ENCODE measurements at places on chromosomes 12 and 14.

GRCh38 chr14:74985806-74986205 lies 16.9 kb upstream of the EIF2B2 start:
- no peak for DNase-seq

DNA sequence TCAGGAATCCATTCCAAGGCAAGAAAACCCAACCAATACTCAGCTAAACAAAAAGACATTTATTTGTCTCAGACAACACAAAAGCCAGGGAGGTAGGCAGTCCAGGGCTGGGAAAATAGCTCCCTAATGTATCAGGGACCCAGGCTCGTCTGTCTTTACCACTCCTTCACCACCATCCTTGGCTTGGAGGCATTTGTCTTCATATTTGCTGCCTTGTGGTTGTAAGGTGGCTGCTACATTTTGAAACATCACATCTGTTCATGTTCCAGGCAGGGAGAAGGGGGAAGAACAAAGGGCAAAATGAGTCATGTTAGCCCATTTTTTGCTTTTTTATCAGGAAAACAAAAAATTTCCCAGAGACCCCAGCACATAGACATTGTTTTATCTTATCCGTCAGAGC lies 44.8 kb upstream of the PCED1B start:
- no peak for DNase-seq

- no peak for DNase-seq
Measured at GRCh38 chr12:46071335-46071734, 81.0 kb upstream of the SCAF11 start.

- DNase-seq = no peak
Measured at GRCh38 chr14:22558221-22558913, 30.7 kb downstream of the DAD1 start.

DNA sequence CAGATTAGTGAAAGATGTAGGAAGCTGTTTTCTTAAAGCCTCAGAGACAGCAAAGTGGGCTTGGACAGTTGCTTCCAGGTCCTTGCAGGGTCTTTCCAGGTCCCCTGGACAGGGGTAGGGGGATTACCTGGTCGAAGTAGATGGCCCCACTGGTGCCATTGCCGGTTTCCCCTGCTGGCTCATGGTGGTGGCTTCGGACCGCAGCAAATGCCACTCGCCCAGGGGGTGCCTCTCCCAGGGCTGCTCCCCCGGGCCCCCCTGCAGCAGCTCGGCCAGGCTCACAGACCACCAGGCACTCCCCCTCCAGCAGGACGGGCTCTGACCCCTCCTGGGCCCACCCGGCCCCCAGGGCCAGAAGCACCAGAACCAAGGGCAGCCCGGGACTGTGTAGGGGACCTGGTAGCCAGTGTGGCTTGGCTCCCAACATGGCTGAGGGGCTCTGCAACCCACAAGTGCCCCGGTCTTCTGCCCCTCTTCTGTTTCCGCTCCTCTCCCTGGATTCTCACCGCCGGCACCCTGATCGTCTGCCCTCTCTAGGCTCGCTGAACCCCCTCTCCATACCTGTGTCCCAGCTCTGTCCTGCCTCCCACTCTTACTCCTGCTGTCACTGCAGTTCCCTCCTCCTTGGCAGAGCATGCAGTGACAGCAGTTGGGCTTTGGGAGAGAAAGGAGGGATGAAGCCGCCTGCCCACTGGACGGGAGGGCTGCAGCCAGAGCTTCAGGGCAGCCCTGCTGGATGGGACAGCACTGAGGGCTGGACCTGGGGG lies 657 bp downstream of the CBLN3 start:
- no peak for DNase-seq
